Mucosa of descending colon (tissue), 3 donors: ENCODE measurements at places on chromosomes 11 and 22. TPM values are rescaled to one million over a fixed set of nuclear protein-coding genes. Genes with fewer than 3 reads are reported as not detected.

The SPON1 gene
- 43.6 TPM for total RNA-seq

The DLG2 gene
- 11.1 TPM for total RNA-seq

The OR4C13 gene
- not detected for total RNA-seq

The HTR3A gene
- 0.17 TPM for total RNA-seq

The TUBA8 gene
- 4.7 TPM for total RNA-seq

The KREMEN1 gene
- 35.1 TPM for total RNA-seq

GRCh38 chr11:46360878-46361277, 13.6 kb downstream of the DGKZ start:
- no peak for DNase-seq

DNA sequence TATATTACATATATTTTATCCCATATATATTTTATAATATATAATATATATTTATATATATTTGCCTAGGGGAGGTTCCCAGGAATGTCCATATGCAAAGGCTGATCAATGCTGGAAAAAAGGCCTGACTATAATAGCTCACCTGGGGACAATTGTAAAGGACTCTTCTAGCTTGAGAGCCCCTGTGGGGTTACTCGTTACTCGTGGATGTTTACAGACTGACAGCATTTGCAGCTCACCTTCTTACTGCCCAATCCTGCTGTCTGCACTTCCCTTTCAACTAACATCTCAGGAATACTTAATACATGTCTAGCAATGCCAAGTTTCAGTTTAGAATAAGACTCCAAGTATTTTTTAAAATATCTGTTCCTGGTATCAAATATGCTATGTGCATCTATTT, 1365.4 kb upstream of the RAG2 start:
- DNase-seq = no peak

- DNase-seq = no peak
These were observed 42.5 kb upstream of the CDON start for GRCh38 chr11:126105022-126105747.

- no peak for DNase-seq
These were observed 19.1 kb downstream of the ZNRF3 start for GRCh38 chr22:28902490-28902889.

DNA sequence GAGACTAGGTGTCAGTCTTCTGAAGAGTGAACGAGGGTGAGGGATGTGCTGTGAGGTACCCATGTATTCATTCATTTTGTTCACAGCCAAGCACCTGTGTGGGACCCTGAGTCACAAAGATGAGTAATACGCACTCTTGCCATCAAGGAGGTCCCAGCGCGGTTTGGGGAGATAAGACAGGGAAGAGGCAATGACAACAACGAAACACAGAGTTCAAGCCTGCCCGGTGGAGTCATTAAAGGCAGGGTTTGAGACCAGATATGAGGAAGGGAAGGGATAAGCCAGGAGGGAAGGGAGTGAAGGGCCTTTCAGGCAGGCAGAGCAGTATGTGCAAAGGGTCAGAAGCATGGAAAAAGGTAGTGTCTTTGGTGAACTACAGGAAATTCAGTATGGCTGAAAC, 4.6 kb downstream of the DCHS1 start:
- no peak for DNase-seq

- DNase-seq = no peak
These were observed 392.7 kb downstream of the GUCY1A2 start for GRCh38 chr11:106625566-106625965.
